ENCODE measurements at places on chromosomes 5 and 9.

GRCh38 chr5:137190031-137190430 is 309.1 kb downstream of the SPOCK1 start:
- DNase-seq, result no peak

DNA sequence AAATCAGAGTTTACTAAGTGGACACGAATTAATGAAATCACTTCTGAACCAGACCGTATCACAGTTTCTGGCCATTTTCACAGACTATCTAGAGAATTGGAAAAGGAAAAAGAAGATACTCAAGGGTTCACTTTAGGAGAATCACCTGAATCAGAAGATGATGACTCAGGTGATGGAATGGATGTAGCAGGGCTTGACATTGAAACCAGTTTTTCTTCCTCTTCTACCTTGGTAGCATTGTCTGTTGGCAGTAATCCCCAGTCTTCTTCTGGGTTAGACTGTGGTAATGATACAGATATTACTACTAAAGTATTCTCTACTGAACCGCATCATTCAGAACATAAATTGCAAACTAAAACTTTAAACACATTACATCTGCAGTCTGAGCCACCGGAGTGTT is 38.5 kb downstream of the ICE1 start:
- DNase-seq, result no peak

DNA sequence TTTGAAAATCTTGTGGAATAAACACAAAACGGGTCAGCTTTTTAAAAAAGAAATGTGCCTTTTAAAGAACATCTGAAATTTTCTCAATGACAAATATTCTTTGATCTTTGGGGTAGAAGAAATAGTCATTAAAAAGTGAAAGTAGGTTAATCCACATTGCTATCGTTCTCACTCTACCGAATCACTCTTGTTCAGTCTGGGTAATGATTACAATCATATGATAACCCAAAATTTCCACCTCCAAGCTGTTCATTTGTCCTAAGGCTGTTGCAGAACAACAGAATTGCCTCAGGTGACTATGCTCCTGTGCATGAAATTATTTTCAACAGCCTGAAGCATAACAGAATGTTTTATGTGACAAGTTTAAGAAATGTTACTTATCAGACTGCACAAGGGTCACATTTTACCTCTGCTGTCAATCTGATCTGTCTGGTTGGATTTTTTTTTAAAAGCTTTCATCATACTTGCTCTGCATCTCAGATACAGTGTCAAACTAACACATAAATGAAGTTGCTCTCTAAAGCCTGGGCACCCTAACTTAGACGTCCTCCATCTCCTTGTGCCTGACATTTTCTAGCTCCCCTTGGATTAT is 227.3 kb downstream of the LURAP1L start:
- no peak for DNase-seq

GRCh38 chr5:76514713-76515112 is 108.5 kb downstream of the F2RL2 start:
- no peak for DNase-seq

DNA sequence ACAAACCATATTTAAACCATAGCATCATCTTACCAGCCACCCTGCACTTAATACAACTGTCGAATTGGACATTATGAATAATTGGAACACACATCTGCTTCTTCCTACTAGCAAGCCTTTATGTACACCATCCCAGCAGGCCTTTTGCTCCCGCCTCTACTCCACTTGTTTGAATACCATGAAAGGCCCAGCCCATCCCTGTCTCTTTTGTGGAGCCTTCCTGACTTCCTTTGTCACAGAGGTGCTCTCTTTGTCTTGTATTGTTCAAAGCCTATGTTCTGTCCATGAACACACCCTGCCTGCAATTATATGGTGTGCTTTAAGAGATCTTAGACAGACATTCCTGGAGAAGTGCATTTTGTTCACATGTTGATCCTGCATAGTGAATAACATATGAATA is 465.7 kb downstream of the DIRAS2 start:
- DNase-seq, result no peak

GRCh38 chr5:66810848-66811261 is 214.7 kb downstream of the MAST4 start:
- no peak for DNase-seq

DNA sequence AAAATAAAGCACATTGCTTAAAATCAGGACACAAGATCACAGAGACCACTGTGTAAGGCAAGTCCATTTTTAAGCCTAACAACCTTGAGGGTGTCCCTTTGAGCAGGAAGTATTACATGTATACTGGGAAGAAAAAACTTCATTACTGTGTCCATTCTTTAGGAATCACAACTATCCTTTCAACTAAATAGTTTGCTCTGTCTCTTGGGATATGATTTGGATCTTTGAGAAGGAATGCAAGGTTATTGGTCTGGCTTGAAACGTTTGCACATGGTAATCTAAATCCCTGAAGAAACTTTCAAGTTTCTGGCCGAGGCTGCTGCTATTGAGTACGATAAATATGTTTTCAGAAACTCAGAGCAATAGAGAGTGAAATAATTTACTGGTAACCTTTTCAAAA is 923.0 kb upstream of the SEMA6A start:
- DNase-seq, result no peak

DNA sequence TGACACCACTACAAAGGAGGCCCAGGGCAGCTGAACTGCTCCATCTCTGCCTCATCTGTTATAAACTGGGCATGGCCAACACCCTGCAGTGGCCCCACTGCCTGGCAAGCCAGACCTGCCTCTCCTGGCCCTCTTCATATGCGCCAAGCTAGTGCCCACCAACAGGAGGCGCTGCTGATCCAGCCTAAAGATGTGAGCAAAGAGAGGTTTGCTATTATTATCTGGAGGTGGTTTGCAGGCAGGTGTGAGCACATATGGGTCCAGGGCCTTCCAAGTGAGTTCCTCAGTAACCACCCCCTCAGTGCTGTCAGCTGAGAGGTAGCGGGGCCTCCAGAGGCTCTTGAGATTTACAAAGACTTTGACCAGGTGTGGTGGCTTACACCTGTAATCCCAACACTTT is 232.2 kb downstream of the SYK start:
- no peak for DNase-seq

DNA sequence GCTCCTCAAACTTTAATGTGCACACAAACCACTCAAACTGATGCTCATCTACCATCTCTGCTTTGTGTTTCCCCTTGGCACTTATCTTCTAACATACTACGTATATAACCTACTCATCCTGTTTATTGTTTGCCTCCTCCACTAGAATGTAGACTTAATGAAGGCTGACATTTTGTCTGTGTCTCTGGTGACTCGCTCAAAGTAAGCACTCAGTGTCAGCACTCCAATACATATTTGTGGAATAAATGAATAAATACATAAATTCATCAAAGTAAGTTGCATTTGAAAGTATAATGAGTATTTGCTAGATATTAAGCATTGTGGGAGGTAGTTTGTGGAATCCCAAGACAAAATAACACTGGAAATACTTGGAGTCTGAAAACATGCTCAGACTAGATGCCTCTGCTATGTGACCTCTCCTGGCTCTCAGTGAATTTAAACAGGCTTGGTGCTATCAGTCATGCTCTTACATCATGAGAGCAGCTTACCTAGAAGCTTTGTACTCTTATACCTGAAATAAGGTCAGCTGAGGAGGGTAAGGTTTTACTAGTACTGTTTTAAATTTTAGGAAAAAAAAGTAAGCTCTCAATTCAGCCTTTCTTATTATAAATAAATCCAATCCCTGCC is 37.0 kb upstream of the RANBP6 start:
- DNase-seq, result no peak

DNA sequence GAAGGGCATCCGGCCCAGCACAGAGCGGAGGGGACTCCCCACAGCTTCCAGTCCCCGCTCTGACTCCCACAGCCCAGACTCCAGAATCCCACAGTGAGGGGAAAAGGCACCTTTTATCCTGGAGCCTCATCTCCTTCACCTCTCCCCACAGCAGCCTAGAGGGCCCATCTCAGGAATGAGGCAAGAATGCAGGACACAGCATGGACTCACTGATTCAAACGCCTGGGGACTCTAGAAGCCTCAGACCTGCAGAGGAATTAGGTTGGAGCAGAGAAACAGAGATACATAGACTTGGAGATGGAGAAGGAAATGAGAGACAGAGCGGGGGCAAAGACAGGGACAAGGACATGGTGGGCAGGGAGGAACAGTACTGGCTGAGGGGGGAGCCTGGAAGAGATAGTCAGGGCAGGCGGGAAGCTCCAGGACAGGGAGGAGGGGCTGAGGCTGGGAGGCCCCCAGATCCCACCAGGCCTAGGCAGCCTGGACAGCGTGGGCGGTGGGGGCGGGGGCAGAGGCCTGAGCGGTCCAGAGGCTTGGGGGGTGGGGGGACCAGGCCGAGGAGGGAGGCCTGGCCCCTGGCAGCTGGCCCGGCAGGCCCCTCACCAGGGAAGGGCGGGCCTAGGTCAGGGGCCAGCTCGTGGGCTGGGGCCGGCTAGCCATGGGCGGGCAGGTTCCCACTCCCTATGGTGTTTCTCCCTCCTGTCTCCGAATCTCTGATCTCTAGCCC is 15.8 kb downstream of the CNTFR start:
- DNase-seq, result no peak

DNA sequence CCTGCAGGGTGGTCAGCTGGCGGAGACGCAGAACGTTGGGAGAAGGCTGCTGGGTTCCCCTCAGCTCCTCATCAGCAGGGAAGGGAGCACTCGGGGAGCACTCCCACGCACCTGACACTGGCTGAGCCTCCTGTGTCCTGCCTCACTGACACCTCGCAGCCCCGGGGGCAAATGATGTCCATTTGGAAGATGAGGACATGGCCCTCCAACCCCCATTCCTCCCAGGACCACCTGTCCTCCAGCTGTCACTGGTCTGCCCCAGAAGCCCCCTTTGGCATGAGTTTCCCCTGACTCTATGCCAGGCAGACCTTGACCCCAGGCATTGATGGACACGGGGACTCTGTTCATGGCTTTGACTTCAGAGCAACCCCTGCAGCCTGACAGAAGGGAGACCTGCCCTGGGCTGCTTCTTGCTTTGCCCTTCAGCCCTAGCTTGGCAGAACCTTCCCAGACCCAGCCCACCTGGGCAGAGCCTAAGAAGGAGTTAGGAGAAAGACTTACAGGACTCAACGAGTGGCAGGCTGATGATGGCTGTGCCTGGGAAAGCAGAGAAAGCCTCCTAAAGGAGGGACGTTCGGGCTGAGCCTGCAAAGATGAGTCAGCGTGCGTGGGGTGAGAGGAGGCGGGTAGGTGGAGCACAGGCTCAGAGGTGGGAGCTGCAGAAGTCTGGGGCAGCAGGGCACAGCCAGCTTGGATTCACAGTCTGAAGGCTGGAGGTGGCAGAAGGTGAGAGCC is 90.6 kb downstream of the LMX1B start:
- DNase-seq, result peak; percentile 30
